HT-29 (cell line): ENCODE measurements at places on chromosomes 12 and 14. TPM values are rescaled to one million over a fixed set of nuclear protein-coding genes. Genes with fewer than 3 reads are reported as not detected.

Gene PRR4
- total RNA-seq, result 0.13 and 0.28 TPM in 2 replicates

Gene SLC22A17
- not detected in 2 replicates for total RNA-seq

Gene BEGAIN
- 0.53 and 1.5 TPM in 2 replicates for total RNA-seq

Gene TBC1D30
- total RNA-seq, result 44.7 and 46.2 TPM in 2 replicates

Gene KRT86
- 0.13 and 0.81 TPM in 2 replicates for total RNA-seq

Gene RNFT2
- 11.3 and 16.2 TPM in 2 replicates for total RNA-seq

Gene KRT82
- not detected in 2 replicates for total RNA-seq

Gene SLC5A8
- total RNA-seq, result not detected in 2 replicates

Gene STXBP6
- 10.9 and 12.6 TPM in 2 replicates for total RNA-seq

Gene MBD6
- total RNA-seq, result 18.0 and 23.0 TPM in 2 replicates

Gene FSCB
- total RNA-seq, result not detected in 2 replicates

Gene PLCZ1
- not detected in 2 replicates for total RNA-seq

Gene CPNE6
- not detected in 2 replicates for total RNA-seq
